ENCODE measurements at places on chromosomes 3 and 15.

- DNase-seq: no peak
These were observed 17.2 kb upstream of the ADIPOQ start for GRCh38 chr3:186825294-186825821.

DNA sequence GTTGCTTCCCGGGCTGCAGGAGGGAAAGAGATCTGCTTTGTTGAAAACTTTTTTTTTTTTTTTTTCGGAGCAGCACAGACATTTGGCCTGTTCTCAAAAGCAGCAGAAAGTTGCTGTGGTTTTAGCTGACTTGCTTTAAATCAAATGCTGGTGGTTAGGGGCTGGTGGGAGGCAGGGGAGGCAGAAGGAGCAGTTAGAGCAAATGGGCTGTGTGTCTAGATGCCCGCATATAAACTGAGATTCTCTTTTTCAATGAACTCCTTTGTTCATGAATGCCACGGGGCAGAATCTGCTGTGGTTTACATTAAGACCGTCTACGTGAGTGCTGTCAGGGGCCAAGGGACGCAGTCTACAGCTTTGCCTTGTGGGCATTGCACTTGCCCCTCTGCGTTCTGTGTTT is 95.9 kb downstream of the FLNB start:
- DNase-seq: no peak

GRCh38 chr3:10371167-10371566 is 50.3 kb upstream of the SEC13 start:
- no peak for DNase-seq

DNA sequence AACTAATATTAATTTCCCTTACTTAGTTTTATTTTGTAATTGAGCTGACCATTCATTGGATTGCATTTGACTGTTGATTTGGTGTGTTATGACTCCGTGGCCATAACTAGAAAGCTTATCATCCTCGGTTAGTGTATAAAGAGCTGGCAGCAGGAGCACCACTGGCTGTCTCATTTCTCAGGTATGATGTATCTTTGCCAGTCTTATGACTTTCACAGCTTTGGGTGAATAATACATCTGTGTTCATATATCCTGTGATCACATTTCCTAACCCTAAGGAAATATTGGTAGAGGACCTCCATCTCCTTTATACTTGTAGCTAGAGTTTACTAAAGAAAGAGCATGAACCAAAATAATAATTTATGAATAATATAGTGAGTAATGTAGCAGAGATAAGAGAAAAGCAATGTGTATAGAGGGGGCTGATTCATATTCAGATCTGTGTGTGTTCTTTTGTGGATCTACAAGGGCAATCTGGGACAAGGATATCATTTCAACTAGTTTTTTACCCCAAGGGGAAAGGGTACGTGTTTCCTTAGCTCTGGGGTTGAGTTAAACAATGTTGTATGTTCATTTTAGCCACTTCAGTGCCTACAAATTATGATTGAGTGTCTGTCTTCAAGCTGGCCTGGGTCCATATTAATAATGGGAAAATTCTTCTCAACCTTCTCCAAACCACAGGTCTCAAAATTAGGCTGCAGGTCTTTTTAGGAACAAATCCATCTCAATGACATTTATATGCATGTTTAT is 901.7 kb downstream of the NTRK3 start:
- no peak for DNase-seq

- DNase-seq: no peak
These were observed 311.2 kb upstream of the MCTP2 start for GRCh38 chr15:93920204-93920603.

- no peak for DNase-seq
These were observed 15.5 kb downstream of the TBC1D2B start for GRCh38 chr15:78061963-78062427.

- no peak for DNase-seq
These were observed 577.3 kb upstream of the ZNF717 start for GRCh38 chr3:76362643-76363042.

DNA sequence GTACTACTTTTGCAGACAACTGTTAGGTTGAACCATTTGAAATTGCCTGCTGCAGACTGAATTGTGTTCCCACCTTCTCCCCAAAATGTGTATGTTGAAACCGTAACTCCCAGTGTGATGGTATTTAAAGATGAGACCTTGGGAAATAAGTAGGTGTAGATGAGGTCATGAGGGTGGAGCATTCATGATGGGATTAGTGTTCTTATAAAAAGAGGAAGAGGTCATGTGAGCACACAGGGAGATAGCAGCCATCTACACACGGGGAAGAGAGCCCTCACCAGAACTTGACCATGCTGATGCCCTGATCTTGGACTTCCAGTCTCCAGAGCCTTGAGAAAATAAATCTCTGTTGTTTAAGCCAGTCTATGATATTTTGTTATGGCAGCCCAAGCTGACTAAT is 17.4 kb upstream of the FHIT start:
- no peak for DNase-seq

- DNase-seq: no peak
These were observed 240.2 kb downstream of the ADAMTS17 start for GRCh38 chr15:100101426-100102089.

DNA sequence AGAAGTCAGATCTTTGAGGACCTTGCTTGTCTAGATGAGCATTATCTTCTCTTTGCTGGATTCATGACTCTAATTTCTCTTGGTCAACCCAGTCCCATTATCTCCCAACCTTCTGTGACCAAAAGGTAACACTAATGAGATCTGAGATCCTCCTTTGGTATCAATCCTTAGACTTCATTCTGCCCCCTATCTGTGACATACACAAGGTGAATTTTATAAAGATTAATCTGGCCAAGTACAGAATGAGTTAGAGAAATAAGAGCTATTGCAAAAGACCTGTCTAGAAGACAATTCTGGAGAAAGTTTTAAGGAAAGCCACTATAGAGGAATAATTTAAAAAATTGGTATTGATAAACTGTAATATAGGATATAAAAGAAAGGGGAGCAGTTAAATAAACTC is 113.8 kb upstream of the KCNMB2 start:
- no peak for DNase-seq

GRCh38 chr3:159366476-159366875 is 564.6 kb downstream of the MFSD1 start:
- DNase-seq: no peak

- DNase-seq: no peak
These were observed 568.2 kb downstream of the TUSC7 start for GRCh38 chr3:117277816-117278215.

GRCh38 chr3:68943753-68944500 is 11.6 kb upstream of the TAFA4 start:
- no peak for DNase-seq

- no peak for DNase-seq
These were observed 20.0 kb downstream of the RIOX2 start for GRCh38 chr3:97952280-97952679.

- no peak for DNase-seq
These were observed 27.2 kb downstream of the PTX3 start for GRCh38 chr3:157463816-157464215.

- no peak for DNase-seq
These were observed 92.0 kb downstream of the PLXNA1 start for GRCh38 chr3:127074900-127075360.

DNA sequence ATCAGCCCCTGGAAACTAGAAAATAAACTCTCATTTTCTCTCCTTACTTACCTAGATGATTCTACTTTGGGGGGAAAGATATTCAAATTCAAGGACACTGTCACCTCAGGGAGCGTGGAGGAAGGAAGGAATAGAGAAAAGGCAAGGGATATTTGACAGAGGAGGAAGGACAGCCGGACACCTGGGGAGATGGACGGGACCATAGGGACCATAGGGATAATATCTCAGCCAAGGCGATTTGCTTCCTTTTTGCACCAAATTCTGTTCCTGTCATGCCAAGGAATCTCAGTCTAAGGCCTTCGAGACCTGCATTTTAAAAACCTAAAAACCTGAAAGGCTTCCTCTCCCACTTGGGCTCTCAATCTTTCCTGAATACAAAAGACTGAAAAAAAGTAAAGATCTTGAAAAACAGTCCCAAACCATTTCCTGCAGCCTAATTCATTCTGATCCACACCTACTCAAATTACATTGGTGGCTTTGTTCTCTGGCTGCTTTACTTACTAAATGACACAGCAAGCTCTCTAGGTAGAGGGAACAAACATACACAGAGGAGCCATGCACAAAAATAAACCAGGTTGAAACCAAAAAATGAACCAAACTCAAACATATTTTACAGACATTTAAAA is 73.9 kb upstream of the SLC24A5 start:
- DNase-seq: no peak

Data from stimulated activated CD8-positive, alpha-beta memory T cell treated with anti-CD3 and anti-CD28 coated beads, Interleukin-7, amount 100 ng/mL, for 48 hours (primary cell).